ENCODE measurements at places on chromosomes 3 and 15.

- DNase-seq = no peak
These were observed 182.5 kb downstream of the FOXP1 start for GRCh38 chr3:71400986-71401451.

DNA sequence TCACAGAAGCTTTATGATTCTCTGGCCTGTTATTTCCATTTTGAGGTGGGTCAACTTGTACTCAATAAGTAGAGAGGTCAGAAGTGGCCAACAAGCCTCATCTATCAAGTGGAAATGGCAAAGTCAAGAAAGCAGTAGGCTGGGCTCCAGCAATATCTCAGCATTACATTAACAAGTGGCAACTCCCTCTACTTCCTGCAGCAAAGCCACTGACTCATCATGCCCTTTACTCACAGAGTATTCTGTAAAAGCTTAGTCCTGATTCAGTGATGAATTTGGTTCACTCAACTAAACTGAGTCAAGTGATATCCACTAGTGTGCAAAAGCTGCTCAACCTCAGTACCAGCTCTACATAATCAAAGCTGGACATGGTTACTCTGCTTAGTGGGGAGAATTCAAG is 954.6 kb downstream of the EPHA3 start:
- DNase-seq = no peak

DNA sequence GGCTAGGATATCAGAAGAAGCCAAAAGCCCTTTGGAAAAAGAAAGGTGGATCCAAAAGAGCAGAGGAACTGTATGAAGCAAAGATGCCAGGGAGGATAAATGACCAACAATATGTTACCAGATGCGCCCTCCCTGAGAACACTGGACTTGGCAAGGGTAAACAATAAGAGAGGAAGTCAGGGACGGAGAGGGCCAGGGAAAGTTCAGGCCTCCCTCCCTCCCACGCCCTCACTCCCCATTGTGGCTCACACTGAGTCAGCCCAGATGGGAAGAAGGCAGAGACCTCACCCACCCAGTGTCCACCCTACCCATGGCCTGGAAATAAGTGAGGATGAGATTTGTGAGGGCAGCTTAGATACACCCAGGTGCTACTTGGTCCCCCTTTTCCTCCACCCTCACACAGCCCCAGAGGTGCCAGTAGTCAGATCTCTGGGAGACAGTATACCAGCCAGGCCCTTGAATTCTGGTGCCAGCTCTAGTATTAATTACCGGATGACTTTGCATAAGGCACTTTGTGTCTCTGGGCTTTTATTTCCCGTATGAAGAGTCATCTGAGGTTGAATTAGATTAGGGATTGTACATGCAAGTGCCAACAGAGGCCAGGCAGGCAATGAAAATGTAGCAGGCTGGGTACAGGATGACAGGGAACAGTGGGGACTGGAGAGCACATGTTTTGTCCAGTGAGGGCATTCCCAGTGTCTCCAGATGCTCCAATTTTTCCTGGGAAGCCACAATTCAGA is 35.1 kb upstream of the FRMD4B start:
- no peak for DNase-seq

DNA sequence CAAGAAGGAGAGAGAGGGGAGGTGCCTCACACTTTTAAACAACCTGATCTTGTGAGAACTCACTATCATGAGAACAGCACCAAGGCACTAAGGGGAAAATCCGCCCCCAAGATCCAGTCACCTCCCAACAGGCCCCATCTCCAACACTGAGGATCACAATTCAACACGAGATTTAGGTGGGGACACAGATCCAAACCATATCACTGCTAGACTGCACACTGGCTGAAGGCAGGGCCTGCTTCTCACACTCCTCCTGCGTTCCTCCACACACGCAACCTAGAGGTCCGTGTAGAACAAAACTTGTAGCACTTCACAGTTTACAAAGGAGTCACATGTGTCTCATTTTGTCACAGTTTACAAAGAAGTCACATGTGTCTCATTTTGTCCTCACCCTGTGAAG is 97.8 kb downstream of the DAPK2 start:
- DNase-seq = no peak

DNA sequence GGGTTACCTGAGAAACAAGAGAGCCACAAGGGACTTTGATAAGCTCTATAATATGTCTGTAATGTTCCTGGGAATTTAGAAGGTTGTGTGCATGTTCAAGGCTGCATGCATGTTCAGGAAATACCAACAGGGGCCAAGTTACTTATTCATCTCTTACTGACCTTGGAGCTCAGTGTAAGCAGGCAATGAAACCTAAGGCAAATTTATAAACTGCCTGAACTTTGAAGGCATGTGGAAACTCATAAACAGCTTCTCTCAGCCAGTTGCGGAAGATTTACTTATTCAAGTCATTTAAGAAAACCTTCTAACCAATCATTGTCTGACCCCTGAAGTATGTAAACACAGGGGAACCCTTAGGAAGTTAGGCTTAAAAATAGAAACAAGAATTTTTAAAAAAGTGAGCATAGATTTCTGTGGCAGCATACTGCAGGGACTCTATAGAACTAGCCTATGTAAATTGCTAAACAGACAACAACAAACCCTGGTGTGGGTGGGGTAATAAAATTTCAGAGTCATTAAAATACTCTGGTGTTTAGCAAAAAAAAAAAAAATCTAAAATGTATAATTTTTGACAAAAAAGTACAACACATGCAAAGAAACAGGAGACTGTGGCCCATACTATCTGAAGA is 57.2 kb downstream of the SLC15A2 start:
- no peak for DNase-seq

GRCh38 chr3:184176377-184177330 is 2.0 kb downstream of the AP2M1 start:
- peak; percentile 76 for DNase-seq

DNA sequence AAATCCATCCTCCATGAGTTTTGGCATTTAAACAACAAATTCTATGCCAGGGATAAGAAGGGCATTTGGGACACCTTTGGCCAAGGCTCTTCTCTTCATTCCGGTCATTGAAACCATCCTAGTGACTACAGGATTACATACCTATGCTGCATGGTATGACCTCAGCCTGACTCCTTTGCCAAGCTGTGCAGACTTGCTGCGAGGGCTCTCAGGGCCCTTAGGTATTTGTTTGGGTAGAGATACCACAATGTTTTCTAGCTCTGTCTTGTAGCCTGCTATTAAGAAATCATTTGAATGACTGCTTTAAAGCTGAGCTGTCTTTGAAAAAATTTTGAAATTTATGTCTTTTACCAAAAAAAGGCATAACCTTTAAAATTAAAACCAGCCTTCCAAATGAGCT is 749.8 kb upstream of the SGO1 start:
- no peak for DNase-seq

DNA sequence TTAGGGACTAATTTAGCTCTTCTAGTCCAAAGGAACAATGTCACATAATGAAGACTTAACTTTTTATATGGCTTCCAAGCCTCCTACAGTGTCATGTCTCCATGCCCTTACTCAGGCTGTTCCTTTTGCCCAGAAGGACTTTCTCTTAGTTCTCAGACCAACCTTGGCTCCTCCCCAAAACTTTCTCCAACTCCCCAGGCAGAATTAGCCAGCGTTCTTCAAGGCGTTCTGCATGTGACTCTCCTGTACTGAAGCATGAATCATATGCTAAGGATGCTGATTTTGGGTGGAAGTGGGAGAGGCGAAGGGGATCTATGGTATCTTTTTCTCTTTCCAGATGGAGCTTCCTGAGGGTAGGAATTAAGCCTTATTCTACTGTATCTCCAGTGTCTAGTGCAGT is 335.1 kb upstream of the ICE2 start:
- no peak for DNase-seq

- no peak for DNase-seq
These were observed 37.0 kb downstream of the GNB5 start for GRCh38 chr15:52153900-52154895.

DNA sequence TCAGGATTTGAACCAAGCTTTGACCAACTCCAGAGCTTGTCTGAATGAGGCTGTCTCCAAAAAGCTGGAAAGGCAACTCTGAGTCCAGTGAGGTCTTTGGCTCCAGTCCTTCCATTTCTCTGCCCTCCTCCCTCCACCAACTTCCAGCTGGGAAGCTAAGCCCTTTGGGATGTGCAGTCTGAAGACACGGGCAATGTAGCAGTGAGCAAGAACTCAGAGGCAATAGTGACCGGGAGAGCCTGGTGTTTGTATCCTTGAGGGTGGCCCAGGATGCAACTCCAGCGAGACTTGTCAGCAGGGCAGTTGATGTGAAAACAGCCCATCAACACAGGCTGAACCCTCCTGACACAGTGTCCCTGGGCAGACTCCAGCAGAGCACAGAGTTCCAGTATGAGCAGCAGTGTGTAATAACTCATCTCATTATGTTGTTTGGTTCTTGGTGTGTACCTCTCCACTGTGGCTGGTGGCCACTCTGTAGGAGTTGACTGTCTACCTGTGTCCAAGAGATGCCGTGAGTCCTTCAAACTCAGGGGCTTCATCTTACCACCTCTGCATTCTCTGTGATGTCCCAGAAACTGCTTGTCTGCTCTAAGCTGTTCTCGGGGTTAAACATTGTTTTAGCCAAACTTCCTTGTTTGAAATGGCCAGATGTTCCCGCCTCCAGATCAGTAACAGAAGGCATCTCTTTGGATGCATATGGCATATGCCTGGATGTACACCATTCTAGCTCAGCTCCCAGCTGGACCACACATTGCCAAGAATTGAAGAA is 6.6 kb downstream of the CDCP1 start:
- DNase-seq = no peak

DNA sequence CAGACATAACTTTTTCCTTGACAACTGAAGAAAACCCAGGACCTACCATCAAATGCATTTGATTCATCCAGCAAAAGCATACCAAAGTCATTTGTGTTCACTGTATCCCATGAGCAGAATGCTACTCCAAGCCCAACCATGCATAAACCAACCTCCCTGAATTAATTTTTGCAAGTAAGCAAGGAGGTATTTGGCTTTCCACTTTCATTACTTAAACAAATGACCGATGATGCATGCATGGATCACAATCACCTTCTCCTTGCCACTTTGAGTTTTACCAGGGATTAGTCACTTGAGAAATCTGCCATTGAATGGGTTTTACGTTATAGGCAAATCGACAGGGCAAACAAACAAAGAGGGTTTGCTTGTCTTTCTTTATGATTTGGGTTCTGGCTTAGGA is 214.8 kb downstream of the FMN1 start:
- peak; percentile 93 for DNase-seq

- no peak for DNase-seq
These were observed 22.0 kb upstream of the SKOR1 start for GRCh38 chr15:67803299-67803698.

GRCh38 chr15:55741833-55742497 is 987 bp downstream of the PRTG start:
- no peak for DNase-seq

DNA sequence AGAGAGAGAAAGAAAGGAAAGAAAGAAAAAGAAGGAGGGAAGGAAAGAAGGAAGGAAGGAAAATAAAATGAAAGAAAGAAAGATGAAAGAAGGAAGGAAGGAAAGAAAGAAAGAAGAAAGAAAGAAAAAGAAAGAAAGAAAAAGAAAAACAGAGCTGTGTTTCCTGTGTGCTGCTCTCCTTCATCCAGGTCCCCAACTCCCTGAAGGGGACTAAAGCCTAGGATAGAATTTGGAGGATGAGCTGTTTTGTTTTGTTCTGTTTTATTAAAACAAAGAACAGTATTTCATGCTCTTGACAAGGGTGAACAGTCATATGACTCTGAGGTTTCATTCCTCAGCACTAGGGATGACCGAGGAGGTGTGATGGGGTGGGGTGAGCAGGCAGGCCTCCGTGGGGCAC is 164.8 kb upstream of the NDN start:
- DNase-seq = no peak

DNA sequence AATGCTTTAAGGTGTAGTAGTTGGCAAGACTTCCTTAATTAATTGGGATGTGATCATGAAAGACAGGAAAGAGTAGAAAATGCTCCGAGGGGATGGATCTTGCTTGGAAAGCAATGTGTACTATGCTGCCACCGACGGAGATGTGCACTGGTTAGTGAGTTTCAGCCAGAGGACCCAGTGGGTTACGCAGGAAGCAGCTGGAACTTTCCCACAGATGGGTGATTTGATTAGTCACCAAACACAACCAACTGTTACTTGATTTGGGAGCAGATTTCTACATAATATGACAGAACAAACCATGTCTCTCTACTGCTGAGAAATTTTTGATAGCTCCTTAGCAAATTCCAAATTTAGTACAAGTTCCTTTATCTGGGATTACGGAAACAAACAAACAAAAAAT is 245.4 kb upstream of the MCTP2 start:
- no peak for DNase-seq

DNA sequence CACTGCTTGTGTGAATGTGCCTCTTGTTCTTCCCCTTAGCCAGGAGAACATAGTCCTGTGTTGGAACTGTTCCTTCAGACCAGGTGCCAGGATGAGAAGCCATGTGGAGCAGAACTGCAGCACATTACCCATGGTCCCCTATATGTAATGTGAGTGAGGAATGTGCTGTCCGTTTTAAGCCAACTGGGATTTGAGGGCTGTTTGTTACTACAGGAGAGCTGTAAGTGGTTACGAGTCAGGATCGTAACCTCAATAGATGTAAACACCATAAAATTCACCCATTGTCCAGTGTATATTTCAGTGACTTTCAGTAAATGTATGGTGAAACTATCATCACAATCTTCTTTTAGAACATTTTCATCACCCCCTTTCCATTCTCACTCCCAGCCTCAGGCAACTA is 10.1 kb upstream of the SCAP start:
- no peak for DNase-seq

DNA sequence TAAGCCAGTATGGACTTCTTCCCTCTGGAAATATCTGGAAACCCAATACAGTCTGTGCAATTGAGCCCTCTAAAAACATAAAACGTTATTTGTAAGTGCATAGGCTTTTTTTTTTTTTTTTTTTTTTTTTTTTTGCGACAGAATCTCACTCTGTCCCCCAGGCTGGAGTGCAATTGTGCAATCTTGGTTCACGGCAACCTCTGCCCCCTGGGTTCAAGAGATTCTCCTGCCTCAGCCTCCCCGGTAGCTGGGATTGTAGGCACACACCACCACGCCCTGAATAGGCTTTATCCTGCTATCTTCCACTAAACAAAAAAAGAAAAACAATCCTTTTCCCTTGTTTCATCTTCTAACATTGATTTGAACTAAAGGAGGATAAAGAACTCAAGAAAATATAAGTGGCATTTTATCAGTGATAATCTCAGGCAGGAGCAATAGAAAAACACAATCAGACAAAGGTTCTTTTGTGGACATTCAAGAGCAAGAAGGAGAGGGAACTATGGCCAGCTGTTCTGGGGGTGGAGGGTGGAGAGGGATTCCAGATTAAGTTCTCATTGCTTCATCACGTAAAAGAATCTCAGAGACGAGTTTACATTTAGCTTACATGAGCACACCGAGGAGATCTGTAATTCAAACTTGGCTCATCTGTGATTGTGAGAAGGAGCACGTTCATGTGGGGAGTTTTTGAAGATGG is 68.6 kb downstream of the ITGB5 start:
- DNase-seq = no peak

GRCh38 chr3:105869861-105870755 is 1.3 kb upstream of the CBLB start:
- no peak for DNase-seq

- no peak for DNase-seq
These were observed 440.5 kb downstream of the SHQ1 start for GRCh38 chr3:72407766-72408165.

- DNase-seq = no peak
These were observed 384.6 kb upstream of the ALCAM start for GRCh38 chr3:104982130-104982529.
